ENCODE measurements at places on chromosomes 12 and 14.

- DNase-seq: no peak
Measured at GRCh38 chr12:103102225-103102744, 144.8 kb downstream of the ASCL1 start.

DNA sequence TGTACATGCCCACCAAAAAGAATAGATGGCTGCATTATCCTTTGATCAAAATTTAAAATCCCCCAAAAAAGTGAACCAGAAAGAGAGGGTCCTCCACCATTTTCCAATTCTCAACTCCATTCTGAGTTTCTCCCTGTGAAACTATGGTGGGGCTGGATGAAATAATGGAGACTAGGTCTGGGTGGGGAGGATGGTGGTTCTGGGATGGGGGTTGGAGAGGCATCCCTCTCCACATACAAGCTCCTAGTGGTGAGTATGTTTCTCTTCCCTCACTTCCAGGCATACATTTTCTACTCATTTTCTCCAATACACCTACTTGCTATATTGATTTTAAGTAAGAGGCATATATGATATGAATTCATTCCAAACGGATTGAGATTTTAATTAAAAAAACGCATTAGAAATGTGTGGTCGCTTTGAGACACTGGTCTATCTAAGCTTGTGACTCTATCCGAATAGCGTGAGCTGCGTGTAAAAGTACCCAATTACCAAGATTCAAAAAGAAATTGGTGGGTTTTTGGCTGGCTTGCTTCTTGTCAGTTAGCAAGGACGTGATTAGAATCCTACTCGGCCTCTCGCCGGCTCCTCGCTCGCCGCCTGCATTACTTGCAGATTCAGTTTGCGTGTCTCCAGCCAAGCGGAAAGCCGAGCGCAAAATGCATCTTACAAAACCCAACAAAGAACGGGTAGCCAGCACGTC, 3.4 kb downstream of the ASCL1 start:
- DNase-seq: no peak

GRCh38 chr12:1457901-1458300, 136.5 kb downstream of the FBXL14 start:
- no peak for DNase-seq

DNA sequence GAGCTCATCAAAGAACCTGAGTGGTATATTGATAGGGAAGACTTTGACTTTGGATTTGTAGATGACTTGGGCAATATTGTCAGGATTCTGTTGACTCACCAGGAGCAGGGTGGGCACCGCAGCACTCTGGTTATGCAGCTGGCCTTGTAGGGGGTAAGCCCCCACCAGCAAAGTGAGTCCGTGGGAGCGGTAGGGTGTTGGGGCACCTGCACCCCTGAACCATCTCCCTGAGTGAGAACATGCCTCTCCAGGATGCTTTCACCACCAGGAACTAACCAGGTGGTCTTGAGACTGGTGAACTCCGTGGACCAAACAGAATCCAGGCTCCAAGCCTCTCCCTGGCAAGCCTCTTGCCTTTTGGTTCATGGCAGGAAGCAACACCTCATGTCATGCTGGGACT, 44.0 kb upstream of the EIF5 start:
- no peak for DNase-seq

GRCh38 chr12:100146252-100146651, 3.6 kb upstream of the BLTP3B start:
- no peak for DNase-seq

DNA sequence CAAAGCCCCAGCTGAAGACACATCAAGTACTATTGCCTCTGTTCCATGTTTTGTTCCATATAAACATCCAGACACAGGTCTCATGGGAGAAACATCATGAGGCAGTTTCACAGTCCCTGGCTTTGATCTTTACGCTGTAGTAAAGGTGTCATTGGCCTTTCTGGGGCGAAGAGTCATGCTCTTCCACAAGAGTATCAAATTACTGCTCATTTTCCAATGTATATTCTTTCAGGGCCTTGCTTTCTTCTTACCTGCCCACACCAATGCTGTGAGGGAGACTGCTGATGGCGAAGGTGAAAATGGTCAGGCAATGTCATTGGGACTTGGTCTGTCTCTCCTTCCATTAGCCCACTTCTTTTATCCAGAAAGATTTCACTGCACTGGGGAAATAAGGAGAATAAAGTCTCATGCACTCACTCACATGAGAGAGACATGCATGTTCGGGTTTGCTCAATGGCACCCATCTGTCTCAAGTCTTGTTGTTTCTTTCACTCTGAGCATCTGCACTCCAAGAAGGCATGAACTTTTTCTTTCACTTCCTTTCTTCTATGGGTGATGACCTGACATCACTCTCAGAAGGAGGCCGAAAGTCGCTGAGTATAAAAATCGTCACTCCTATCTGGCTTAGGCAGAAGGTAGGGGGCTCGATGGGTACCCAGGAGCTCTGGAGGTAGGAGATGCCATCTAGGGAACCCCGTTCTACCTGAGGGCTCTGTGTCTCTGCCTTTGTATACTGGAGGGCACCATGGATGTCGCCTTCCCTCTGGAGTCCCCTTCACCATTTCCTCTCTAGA, 1.3 kb upstream of the JDP2 start:
- DNase-seq: no peak

GRCh38 chr14:98477935-98478334, 794.1 kb downstream of the BCL11B start:
- DNase-seq: no peak

- no peak for DNase-seq
Measured at GRCh38 chr14:89182326-89182725, 234.7 kb downstream of the FOXN3 start.

DNA sequence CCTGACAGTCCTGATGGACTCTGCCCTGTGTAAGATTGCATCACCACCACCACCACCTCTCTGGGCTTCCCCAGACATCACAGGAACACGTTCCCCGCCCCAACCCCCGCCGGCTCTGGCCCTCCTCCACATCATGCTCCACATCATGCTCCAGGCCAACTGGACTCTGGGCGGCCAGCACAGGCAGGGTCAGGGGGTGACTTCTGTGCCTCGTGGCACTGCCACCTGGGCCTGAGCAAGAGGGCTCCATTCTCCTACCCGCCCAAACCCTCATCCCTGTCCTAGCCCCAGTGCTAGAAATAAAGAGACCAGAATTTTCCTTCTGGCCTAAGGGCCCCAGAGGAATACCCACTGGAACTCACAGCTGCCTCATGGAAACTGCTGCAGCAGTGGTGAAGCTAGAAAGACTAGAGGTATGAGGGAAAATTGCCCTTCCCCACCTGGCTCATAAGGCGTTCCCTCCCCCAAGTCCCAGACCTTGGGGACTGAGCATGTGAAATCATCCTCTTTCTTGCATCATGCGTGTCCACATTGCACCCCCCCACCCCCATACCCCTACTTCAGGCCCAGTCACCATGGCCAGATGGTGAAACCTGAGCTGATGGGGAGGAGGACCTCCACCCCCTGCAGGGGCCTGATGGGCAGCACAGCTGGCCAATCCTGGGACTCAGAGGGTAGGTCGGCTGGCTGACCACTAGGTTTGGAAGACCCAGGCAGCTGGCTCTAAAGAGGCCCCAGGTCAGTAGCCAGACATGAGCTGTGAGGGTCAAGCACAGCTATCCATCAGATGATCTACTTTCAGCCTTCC, at the start of gene INHBE:
Gene INHBE, plus strand, starts transcription at position 742 of the 808 bp plus-strand sequence. CDS start 230 bp downstream, outside the sequence.
- DNase-seq: peak; percentile 22

DNA sequence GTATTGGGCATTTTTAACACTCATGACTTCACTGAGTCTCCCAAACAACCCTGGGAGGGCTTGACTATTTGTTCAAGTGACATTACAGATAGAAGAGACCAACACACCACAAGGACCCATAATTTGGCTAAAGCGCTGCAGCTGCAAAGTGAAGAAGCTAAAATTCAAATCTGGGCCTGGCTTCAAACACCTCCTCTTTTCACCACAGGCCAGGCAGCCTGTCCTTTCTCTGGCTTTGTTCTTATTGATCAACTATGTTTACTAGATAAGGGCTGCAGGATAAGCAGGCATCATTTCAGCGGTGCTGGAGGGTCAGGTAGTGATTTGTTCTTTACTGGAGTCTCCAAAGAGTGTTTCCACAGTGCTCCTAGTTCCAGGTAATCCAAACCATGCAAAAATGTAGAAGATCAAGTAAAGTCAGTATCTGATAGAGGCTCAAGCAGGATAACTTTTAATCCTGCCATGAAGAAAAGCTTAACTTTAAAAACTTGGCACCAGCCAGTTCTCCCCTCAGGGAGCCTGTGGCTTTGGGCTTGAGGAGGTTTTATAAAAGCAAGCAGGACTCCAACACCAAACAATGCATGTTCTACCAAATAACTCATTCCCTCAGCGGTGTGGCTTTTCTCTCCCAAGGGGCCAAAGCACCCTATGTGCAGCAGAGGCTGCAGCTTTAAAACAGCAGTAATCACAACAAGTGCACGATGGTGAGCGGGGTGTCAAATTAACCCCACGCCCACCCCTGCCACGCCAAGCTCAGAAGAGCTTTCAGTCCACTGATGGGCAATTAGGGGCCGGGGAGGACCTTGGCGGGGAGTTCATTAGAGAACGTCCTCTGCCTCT, 16.8 kb downstream of the CLMN start:
- DNase-seq: no peak

DNA sequence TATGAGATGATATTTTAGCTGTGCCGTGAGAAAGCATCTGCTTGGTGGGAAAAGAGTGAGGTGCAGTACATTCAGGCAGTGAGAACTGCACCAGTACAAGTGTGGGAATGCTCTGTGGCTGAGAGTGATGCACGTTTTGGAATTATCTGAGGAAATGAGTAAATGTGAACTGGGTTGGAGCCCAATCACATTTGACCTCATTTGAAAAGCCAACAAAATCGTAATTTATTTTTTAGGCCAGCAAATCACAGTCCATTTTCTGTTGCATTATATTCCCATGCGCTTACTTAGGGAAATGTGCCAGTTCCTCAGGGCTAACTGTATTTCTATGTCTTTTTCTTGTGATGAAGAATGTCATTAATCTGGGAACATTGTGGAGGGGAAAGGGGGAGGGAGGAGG, 77.3 kb downstream of the SNAPC1 start:
- DNase-seq: no peak

DNA sequence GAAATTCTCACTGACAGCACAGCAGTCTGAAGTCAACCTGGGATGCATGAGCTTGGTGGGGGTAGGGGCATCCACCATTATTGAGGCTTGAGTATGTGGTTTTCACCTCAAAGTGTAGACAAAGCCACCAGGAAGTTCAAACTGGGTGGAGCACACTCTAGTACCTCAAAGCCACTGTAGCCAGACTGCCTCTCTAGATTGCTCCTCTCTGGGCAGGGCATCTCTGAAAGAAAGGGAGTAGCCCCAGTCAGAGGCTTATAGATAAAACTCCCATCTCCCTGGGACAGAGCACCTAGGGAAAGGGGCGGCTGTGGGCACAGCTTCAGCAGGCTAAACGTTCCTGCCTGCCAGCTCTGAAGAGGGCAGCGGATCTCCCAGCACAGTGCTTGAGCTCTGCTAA, 143.0 kb downstream of the KITLG start:
- no peak for DNase-seq

GRCh38 chr12:88273450-88273849, 131.3 kb downstream of the TMTC3 start:
- no peak for DNase-seq

DNA sequence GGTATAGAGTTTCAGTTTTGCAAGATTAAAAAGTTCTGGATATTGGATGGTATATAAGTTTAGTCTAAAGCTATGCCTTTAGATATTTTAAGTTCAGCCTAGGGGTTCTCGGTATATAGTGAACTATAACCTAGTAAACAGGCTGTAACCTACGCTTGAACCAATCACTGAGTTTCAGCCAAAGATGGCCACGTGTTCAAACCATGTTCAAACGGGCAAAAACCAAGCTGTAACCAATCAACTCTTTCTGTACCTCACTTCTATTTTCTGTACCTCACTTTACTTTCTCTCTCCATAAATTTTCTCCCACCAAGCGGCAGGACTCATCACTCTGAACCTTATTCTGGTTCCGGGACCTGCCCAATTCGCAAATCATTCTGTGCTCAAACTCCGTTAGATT, 1.4 kb downstream of the TMBIM4 start:
- no peak for DNase-seq
